ENCODE measurements at places on chromosomes 4 and X.

- DNase-seq: no peak
Measured at GRCh38 chr4:138598226-138598625, 356.1 kb upstream of the SLC7A11 start.

- no peak for DNase-seq
Measured at GRCh38 chr4:55397126-55397436, 1.3 kb downstream of the TMEM165 start.

DNA sequence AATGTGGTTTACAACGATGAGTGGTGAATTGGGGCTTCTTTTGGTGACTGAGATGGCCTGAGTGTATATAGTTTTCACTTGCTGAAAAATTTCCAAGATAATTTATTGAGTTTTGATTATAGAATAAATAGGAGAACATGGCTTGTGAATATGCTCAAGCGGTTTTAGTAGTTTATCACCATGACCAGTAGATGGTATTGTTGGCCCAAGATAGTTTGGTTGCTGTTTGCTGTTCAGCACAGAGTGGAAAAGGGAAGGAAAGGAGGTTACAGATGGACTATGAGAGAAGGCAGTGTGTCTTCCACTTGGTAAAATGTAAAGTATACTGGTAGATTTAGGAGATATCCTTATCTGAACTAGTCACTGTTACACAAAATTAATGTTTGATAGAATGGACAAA, 55.8 kb upstream of the POU4F2 start:
- DNase-seq: no peak

GRCh38 chr4:89123451-89123851, 12.1 kb downstream of the TIGD2 start:
- DNase-seq: no peak

- no peak for DNase-seq
Measured at GRCh38 chrX:110671068-110671803, 124.4 kb downstream of the CHRDL1 start.

GRCh38 chr4:38037612-38038011, 77.4 kb downstream of the PTTG2 start:
- no peak for DNase-seq

DNA sequence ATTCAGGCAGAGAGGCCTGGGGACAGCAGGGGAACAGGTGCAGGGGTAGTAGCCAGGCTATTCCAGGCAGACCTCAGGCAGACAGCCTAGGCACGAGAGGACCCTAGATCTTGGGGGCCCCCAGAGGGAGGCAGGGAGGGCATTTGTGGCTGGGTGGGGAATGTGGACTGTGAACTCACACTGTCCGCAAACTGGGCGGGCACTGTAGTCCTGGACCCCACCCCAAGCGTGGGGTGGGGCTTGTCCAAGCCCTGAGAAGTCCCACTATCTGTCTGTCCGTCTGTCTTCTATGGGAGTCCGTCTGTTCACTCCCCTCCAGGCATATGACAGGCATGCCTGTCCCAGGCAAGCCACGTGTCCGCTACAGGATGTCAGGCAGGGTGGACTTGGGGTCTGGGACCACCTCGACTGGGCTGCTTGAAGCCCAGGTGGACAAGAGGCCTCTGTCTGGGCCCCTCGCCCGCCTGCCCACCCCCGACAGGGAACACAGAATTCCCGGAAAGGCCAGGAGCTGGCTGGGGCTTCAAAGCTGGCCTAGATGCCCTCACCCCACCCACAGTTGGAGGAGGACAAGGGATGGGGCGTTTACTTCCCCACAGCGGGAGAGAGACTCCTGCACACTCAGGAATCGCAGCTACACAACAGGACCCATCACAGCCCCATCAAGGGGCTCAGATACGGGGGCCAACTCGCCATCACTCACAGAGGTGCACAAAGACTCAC, at the start of gene SLC38A5:
Gene SLC38A5 (minus strand): TSS at position 151 of the 723 bp plus-strand sequence. CDS start 2,336 bp downstream, outside the sequence.
- DNase-seq: no peak

DNA sequence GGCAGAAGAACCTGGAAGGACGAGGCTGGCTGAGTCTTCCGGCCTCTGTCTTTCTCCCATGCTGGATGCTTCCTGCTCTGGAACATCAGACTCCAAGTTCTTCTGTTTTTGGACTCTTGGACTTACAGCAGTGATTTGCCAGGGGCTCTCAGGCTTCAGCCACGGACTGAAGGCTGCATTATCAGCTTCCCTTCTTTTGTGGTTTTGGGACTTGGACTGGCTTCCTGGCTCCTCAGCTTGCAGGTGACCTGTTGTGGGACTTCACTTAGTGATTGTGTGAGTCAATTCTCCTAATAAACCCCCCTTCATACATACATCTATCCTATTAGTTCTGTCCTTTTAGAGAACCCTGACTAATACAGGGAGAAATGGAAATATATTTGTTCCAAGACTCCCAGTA, 265.8 kb downstream of the PCDH18 start:
- no peak for DNase-seq

- no peak for DNase-seq
Measured at GRCh38 chr4:86280246-86280645, 79.6 kb downstream of the MAPK10 start.

- DNase-seq: no peak
Measured at GRCh38 chrX:47574076-47574546, 8.1 kb upstream of the TIMP1 start.

DNA sequence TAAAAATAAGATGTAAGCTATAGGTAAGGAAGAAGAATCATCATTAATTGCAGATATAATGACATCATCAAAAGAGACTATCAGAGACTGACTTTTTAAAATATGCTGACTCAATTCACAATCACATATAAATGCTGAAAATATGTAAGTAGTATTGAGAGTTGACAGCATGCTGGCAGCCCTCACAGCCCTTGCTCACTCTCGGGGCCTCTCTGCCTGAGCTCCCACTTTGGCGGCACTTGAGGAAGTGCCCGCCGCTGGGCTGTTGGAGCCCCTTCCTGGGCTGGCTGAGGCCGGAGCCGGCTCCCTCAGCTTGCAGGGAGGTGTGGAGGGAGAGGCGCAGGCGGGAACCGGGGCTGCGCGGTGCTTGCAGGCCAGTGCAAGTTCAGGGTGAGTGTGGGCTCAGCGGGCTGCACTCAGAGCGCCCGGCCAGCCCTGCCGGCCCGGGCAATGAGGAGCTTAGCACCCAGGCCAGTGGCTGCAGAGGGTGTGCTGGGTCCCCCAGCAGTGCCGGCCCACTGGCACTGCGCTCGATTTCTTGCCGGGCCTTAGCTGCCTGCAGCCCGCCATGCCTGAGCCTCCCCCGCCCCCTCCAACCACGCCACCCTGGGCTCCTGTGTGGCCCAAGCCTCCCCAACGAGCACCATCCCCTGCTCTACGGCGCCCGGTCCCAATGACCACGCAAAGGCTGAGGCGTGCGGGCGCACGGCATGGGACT, 68.9 kb downstream of the RAB28 start:
- no peak for DNase-seq

DNA sequence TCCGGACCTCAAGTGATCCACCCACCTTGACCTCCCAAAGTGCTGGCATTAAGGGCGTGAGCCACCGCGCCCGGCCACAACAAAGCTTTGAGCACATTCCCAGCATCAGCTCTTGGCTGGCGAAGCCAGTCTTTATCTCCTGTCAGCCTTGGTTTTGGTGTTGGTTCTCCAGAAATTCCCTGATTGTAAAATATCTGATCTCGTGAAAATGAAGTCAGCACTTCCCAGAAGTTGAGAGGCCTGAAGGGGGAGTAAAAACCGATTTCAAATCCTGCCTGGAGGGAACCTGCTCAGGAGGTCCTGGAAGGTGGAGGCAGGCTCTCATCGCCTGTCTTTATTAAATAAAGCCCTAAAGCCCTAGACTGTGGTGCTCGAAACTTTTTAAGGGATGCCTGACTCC, 33.6 kb downstream of the PTTG2 start:
- no peak for DNase-seq

DNA sequence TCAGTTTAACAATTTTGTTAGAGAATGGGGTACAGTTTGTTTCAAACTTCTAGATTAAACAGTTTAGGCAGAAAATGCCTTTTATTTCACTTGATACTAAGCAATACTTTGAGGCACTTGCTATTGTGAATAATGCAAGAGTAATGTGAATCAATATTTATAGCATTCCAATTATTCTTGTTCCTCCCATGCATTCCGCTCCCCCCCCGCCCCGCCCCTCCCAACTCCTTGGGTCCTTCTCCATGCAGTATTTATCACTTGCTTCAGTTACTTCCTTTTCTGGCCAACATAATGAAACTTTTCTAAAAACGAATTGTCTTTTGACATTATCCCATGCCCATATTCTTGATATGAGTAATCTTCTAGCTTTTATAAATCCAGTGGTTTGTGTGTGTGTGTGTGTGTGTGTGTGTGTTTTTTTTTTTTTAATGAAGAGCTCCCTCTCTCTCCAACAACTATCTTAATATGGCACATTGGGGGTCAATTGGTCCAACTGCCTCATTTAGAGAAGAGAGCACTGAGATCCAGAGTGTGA, 1.6 kb downstream of the BANK1 start:
- DNase-seq: no peak

DNA sequence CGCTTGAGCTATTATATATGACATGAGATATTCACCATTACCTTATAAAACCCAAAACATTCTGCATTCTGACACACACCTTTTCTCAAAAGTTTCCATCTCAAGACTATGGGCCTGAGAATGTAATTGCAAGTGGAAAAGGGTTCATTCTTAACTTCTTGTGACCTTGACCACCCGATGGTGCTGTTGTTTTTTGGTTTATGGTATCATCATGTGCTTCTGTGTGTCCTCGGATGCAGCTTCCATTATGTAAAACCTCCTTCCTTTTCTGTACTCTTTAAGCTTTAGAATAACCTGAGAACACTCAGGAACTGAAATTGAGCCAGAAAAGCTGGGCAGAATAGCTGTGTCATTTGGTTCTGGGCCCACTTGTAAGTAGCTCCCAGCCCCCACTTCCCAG, 16.2 kb upstream of the PUDP start:
- no peak for DNase-seq

DNA sequence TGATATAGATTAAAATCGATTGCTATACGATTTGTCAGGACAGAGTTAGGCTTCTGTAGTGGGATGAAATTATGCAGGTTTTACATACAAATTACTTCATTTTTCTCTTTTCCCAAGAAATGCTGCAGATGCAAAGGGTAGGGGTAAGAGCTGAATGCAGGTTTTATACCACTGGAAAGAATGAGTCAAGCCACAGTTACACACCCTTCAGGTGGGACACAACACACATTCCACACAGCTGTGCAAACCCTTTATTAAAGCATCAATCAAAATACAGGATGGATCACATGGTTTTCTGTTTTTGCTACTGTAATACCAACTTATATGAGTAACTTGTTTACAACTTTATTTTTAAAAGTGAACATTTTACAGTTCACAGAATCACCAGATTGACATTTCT, 39.8 kb downstream of the MFAP3L start:
- no peak for DNase-seq
